PC-9 (cell line): ENCODE measurements at places on chromosomes 16 and 17. TPM values are rescaled to one million over a fixed set of nuclear protein-coding genes. Genes with fewer than 3 reads are reported as not detected.

GRCh38 chr17:19018600-19018950 is 14.0 kb upstream of the FAM83G start:
- no peak for DNase-seq
- H3K4me1 ChIP-seq, result no peaks in the 10 kb centered on the region
- no peaks in the 10 kb centered on the region for H3K36me3 ChIP-seq
- no peak overlapping the region for H3K4me3 ChIP-seq
- H3K27me3 ChIP-seq, result peaks cover 3% of the 10 kb centered on the region; the same call in 1 of the 2 replicates

- DNase-seq, result no peak
- H3K4me1 ChIP-seq, result no peaks in the 10 kb centered on the region
- no peak overlapping the region for H3K4me3 ChIP-seq
- no peaks in the 10 kb centered on the region for H3K36me3 ChIP-seq
- H3K27ac ChIP-seq, result no peak overlapping the region
Observed at GRCh38 chr17:5069724-5070123, 8.5 kb upstream of the ZFP3 start.

The TBC1D3C gene
- total RNA-seq, result 0.31 TPM in 1 of 2 replicates, not detected in the other

DNA sequence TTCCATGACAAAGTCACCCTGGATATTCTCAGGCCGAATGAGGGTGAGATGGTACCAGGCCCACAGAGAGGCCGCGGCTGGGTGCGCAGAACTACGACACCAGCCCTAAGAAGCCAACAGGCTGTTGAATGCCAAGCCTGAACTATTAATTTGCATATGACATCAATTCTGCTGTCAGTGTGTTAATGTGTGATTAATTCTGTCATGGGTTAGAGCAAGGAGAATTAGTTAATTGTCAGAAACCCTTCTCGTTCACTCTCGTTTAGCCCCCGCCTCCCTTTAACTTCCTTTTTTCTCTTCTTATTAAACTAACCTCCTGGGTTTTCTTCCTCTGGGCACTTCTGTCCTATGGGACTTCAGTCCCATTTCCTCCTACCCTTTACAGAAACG is 123.4 kb downstream of the ZFHX3 start:
- no peak overlapping the region for H3K4me3 ChIP-seq
- no peak overlapping the region for H3K27ac ChIP-seq
- H3K36me3 ChIP-seq, result no peaks in the 10 kb centered on the region

The WSCD1 gene
- not detected in 2 replicates for total RNA-seq
